CD14-positive monocyte (primary cell): ENCODE measurements at places on chromosomes 12 and 14.

GRCh38 chr14:28242895-28243294 is 523.7 kb upstream of the FOXG1 start:
- no peak for DNase-seq

GRCh38 chr12:5456906-5457305 is 25.0 kb downstream of the NTF3 start:
- no peak for DNase-seq

DNA sequence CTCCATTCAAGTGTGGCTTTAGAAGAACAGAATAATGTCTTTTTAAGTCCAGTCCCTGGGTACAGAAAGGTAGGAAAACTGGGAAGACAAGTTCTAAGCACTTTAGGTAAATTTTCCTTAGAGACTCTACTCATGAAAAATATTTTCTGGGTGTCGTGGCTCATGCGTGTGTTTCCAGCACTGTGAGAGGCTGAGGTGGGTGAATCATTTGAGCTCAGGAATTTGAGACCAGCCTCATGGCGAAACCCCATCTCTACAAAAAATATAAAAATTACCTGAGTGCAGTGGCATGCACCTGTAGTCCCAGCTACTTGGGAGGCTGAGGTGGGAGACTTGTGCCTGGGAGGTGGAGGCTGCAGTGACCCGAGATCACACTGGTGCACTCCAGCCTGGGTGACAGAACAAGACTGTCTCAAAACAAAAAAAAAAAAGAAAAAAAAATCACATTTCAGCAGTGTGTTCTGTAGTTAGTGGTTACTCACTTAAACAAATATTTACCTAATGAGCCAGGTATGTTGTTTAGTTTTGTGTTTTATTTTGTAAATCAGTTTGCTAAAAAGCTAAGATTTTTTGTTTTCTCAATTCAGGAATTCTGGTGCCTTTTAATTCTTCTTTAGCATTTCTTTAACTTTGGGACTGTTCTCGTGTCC is 52.3 kb upstream of the RD3L start:
- DNase-seq: no peak

- DNase-seq: no peak
Observed at GRCh38 chr12:46484396-46485061, 112.0 kb upstream of the SLC38A2 start.

DNA sequence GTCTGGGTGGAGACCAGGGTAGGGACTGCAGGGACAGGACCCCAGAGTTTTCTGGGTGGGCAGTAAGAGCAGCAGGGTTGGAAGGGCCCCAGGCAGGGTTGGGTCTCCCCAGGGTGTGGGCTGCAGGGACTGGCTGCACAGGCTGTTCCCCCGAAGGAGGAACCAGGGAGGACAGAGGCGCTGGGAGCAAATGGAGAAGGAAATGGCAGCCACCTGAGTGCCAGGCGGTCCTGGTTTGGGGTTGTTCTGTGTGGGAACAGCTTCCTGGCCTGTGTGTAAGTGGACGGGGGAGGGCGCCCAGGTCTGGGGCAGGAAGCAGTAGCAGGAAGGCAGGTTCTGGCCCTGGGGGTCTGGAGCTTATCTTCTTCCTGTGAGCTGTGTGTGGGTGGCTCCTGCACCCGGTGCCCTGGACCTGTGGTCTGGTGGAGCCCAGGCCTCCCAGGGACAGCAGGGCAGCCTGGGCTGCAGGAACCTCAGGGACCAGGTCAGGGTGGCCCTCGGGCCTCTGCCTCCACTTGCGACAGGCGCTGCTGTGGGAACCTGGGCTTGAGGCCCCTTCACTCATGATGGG is 372.8 kb downstream of the TMEM121 start:
- DNase-seq: no peak

DNA sequence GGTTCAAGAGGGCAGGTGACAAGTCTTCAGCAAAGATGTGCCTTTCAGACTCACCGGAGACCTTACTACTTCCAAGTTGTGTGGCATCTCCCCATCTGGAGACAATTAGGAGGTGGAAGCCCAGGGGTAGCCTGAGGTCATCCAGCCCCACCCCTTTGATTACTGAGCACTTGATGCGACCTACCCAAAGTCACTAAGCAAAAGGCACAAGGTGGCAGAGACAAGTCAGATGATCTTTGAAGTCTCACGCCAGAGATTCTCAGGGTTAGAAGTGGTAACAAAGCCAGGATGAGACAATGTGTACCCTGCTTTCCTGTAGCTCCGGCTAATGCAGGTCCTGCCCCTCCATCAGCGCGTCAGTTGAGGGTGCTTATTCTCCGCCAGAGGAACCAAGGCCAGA is 1.4 kb upstream of the FOXN3 start:
- no peak for DNase-seq
